ENCODE measurements at places on chromosomes 4 and X.
A peak's percentile ranks its signal among the peaks of the same experiment; 100 is the strongest.

DNA sequence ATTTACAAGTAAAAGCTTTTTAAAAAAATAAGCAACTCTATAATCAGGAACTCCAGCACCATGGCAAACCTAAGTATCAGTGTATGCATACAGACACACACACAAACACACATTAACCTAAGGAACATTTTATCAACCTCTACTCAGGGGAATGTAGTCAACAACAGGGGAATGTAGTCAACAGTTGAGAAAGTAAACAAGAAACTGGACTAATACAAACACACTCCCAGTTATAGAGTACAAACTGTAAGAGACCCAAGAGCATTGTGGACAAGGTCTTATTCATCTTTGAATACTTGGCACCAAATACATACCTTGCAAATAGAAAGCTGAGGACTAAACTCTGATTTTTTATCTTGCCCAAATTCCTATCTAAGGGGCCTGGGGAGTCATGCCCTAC lies 36.2 kb downstream of the PAPSS1 start:
- DNase-seq: no peak

GRCh38 chr4:162791226-162791625 lies 375.5 kb downstream of the NAF1 start:
- no peak for DNase-seq

GRCh38 chrX:154369449-154370299 lies 4.8 kb downstream of the FLNA start:
- peak; percentile 28 for DNase-seq

GRCh38 chr4:84939113-84939512 lies 27.4 kb downstream of the WDFY3 start:
- no peak for DNase-seq

- no peak for DNase-seq
These were observed 196.4 kb upstream of the MAGEB18 start for GRCh38 chrX:25941559-25942250.

DNA sequence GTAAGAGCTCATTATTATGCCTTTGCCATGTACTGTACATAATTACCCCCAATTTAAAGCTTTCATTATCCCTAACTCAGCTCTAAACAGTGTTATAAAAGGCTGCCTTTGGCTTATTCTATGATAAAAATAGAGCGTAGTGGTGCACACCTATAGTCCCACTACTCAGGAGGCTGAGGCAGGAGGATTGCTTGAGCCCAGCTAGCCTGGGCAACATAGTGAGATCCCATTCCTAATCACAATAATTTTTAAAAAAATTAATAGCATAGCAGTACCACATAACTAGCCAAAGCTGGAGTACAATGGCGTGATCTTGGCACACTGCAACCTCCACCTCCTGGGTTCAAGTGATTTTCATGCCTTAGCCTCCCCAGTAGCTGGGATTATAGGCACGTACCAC lies 112.4 kb downstream of the PDS5A start:
- no peak for DNase-seq

GRCh38 chr4:183242291-183242690 lies 77.8 kb downstream of the CLDN22 start:
- no peak for DNase-seq

- DNase-seq: no peak
These were observed 179.5 kb downstream of the PPARGC1A start for GRCh38 chr4:23710298-23710697.

- DNase-seq: no peak
These were observed at the start of gene ELF4 for GRCh38 chrX:130110379-130111219. ELF4 (minus strand) TSS chrX:130110497; CDS start chrX:130081330, 29,167 bp downstream.

GRCh38 chr4:89301902-89302301 lies 5.7 kb downstream of the GPRIN3 start:
- DNase-seq: no peak

DNA sequence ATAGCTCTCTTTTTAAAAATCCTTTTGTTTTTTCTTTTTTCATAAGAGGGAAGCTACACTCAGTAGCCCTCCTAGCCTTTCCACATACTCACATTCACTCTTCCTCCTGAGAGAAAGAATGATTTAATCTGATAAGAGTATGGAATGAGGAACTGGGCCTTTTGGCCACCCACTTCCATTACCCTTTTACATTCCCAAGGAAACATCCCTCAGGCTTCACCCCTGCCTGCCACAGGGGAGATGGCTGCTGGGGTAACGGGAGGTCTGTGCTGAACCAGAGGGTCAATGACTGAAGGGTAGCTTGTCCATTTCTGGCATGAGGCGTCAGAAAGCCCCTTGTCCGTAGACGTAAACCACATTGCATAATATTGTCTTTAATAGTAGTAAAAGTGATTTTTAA lies 67.2 kb upstream of the CCSER1 start:
- no peak for DNase-seq

- DNase-seq: no peak
These were observed 188.2 kb downstream of the GC start for GRCh38 chr4:71595576-71596108.

DNA sequence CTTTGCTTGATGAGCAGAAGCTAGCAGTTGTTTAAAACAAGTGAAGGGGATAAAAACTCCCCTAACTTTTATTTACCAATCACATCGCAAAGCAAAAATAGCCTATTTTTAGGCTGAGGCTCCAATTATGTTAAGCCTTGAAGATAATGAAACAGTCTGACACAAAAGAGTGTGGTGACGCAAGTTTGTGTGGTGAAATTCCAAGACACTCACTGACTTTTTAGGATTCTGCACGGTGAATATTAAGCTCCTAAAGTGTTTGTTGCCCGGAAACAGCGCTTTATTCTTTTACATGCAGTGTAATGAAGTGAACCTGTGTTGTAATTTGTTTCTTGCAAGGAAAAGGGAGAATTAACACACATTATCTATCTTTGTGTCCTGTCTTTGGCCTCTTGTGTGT lies 74.8 kb downstream of the POLA1 start:
- no peak for DNase-seq

GRCh38 chr4:184306470-184306869 lies 88.8 kb upstream of the ENPP6 start:
- DNase-seq: no peak

GRCh38 chr4:84366161-84366560 lies 132.9 kb downstream of the NKX6-1 start:
- DNase-seq: no peak

GRCh38 chr4:109861916-109862511 lies 14.1 kb downstream of the LRIT3 start:
- no peak for DNase-seq

GRCh38 chrX:72262077-72262476 lies 15.0 kb downstream of the RPS4X start:
- no peak for DNase-seq

GRCh38 chr4:72430050-72430449 lies 139.0 kb downstream of the ADAMTS3 start:
- no peak for DNase-seq

- no peak for DNase-seq
These were observed 83.6 kb downstream of the STAG2 start for GRCh38 chrX:124045109-124045508.

DNA sequence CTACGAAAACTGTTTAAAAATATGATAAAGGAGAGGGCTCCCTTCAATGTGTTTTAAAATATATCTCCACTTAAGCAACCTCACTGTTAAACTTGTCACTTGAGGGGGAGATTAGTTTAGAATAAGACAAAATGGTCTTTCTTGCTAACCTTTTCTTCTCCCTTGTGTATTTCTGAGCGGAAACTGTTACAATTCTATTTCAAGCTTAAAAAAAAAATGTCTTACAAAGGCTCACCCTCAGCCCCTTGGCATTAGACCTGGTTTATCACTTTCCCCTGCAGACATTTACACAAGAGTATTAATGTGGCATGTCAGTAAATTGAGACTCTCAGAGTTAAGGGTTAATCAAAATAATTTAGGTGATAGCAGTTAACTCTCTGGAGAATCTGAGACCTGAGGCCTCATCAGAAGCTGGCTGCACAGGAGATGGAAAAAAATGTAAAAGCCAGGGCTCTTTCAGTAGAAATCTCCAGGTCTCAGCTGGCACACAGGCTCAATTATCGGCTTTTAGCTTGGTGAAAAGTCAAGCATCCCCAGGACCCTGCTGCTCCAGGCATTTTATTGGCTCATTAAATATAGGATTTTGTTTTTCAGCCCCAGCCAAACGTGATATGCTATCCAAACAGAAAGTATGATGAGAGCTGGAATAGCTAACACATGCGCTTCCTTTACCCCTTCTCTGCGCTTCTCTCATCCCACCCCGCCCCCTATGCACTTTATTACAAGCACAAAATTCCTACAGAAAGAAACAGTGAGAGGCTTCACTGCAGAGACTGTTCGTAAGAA lies 130.5 kb downstream of the PPA2 start:
- no peak for DNase-seq

DNA sequence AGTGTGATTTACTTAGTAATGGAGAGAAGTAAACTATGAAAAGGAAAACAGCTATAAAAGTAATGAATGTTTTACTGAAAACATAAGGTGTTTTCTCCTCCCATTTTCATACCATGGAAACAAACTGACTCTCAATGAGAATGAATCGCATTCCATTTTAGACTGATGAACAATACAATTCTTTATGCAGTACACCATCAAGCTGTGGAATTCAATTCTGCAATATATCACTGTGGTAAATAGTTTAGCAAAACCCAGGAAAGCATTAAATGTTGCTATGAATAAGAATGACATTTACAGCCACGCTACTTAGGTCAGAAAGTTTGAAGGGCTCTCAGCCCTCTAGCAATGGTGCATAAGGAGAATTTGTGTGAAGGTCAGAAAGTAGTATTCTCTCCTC lies 7.4 kb downstream of the DCAF8L2 start:
- no peak for DNase-seq

- DNase-seq: no peak
These were observed 54.3 kb downstream of the TLL1 start for GRCh38 chr4:165927366-165927765.

DNA sequence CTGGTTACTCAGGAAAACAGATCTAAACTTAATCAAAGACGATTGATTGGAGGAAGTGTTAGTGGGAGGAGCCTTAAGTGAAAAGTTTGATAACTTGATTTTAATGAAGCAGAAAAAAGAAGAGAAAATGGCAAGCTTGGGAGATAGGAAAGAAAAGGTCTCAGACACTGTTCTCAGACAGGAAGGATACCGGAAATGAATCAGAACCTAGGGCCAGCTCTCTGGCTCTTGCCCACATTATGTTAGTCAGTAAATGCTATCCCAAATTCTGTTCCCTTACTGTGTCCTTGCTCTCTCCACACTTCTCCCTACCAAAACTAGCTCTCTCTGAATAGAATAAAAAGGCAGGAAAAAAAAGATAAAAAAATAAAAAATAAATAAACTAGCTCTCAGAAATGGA lies 48.6 kb upstream of the TMEM164 start:
- DNase-seq: no peak

- no peak for DNase-seq
These were observed 9.4 kb upstream of the HERC5 start for GRCh38 chr4:88447371-88448095.

DNA sequence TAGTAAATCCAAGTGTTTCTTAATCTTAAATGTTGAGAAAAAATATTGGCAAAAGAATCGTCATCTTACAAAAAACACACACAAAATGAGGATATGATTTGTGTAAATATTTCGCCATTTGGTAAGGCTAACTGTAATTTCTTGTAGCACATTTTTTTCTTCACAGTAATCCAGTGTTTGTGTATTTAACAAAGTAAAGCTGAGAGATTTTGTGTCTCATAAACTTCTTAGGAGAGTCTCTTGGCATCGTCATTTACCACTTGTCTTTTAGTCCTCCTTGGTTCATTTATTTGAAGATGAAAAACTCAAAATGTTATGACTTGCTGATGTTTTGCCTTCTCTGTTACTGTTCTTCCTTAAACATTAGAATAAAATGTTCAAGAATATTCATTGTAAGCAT lies 326.7 kb upstream of the PITX2 start:
- DNase-seq: no peak

DNA sequence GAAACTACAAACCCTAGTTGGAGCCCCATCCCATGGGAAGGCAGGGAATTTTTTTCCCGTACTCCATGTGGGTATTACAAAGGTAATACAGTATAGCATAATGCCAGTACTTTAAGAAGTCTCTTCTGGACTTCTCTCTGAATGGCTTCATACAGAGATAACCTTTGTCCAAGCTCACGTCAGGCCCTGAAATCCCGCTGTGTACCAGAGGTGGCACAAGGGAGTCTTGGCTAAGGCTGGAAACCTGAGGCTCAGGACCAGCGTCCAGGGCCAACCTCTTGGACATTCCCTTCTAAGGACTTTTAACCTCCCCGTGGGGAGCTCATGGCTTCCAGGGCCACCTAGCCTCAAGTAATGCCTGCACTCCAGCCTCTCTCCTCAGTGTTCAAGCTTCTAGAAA lies 338.9 kb upstream of the FAM241A start:
- no peak for DNase-seq

GRCh38 chrX:122464341-122464740 lies 719.7 kb upstream of the GRIA3 start:
- DNase-seq: no peak

DNA sequence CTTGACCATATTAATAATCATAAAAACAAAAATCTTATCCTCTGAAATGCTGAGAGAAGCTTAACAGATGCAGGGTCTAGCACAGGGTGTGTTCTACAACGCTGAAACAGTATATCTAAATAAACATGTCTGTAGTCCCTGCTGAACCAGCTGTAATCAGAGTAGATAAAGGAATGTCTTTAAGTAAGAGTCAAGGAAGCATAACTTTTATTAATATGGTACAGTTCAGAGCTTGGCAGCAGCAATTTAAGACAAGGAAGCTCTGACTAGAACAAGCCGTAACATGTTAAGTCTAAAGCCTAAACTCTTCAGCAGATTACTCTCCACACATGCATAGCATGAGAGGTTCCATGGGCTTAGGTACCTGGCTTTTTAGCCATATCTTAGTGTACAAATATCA lies 36.1 kb downstream of the NFKB1 start:
- no peak for DNase-seq

GRCh38 chrX:150146271-150146896 lies 208.1 kb upstream of the EOLA2 start:
- DNase-seq: no peak

- DNase-seq: no peak
These were observed 2182.5 kb upstream of the AGA start for GRCh38 chr4:179624768-179625181.

GRCh38 chr4:17561195-17561909 lies 15.6 kb upstream of the LAP3 start:
- DNase-seq: no peak

DNA sequence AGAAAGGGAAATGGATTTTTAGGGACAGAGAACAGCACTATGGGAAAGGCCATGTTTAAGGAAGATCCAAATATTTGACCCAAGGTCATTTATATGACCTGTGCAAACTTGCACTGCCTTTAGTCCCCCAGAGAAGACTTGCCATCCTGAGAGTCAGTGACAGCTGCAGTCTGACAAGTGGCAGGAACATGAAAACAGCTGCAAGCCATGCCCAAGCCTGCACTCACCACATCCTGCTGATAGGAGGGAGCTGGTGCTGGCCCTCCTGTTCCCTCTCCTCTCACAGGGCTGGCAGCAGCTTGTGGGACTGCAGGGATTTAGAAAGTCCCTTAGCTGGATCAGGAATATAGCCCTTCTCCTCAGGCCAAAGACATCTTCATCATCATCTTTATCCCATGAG lies 187.7 kb downstream of the RAP1GDS1 start:
- no peak for DNase-seq

DNA sequence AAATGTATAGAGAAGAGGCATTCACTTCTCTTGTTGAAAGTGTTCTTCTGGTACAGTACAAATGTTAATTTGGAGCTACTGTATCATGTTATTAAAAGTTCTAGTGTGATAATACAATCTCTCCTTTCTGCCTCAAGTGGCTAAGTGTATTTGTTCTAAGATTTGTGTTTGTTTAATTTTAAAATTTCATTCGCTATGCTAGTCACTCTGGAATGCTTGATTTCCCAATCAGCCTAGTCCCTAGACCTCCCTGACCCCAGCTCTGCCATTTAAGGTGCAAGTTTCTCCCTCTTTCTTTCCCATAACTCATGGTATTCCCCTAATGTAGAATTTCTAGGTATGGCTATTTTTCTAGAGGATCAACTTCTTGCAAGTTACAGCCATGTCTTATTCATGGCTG lies 817.4 kb downstream of the STIM2 start:
- DNase-seq: no peak

All from caudate nucleus (tissue), 63 donors.